ENCODE measurements at places on chromosomes 6 and 20. TPM values are rescaled to one million over a fixed set of nuclear protein-coding genes. Genes with fewer than 3 reads are reported as not detected.

- DNase-seq: no peak
These were observed 125.5 kb downstream of the PHACTR1 start for GRCh38 chr6:12842114-12842513.

KCNS1 gene
- 0.13 TPM for total RNA-seq

TFAP2B gene
- not detected for total RNA-seq

DNA sequence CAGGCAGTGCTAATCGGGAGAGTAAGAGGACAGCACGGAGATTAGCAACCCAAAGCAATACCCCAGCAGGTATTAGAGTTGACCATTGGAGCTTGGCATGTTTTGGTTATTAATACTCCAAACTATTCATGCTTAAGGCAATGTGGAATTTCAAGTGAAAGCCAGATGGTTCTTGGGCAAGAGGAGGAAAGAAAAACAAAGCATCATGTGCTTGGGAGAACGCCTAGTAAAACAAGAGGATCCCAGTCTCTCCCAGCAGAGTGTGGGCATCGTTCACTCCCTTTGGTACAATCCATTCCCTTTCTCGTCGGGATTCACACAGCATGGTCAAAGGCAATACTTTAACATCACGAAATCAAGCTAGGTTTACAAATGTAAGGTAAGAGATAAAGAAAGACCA lies 349.8 kb downstream of the PRKN start:
- no peak for DNase-seq

DNA sequence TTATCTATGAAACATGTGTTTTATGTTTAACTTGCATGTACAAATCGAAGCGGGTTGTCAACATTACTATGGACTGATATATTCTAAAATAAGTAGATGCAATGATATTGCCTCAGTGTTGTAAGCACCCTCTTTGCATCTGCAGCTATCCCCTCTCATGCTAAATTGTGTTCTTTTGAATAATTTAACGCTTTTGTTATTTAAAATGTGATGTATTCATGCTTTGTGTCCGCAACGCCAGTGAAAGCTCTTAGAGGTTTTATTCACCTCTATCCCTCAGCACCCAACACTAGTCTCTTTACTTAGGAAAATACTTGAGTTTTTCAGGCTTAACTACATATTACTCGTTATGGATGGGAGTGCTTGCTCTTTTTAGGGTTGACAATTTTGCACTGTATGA lies 173.7 kb upstream of the ID4 start:
- no peak for DNase-seq

- no peak for DNase-seq
These were observed 26.7 kb upstream of the IRF4 start for GRCh38 chr6:364609-365540.

GRCh38 chr20:48959899-48960550 lies 38.5 kb downstream of the ARFGEF2 start:
- no peak for DNase-seq

GRCh38 chr6:144343701-144344428 lies 58.7 kb downstream of the UTRN start:
- peak; percentile 54 for DNase-seq

DNA sequence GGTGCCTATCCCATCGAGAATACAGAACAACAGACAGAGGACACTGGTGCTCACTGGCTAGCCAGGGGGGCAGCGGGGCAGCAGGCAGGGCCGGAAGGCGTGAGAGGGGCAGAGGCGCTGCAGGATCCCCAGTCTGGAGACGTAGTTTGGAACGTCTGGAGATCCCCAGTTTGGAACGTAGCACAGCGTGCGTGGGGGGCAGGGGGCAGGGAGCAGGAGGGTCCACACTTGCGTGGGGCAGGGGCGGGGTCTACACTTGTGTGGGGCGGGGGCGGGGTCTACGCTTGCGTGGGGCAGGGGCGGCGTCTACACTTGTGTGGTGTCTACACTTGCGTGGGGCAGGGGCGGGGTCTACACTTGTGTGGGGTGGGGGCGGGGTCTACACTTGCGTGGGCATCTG lies 107.2 kb downstream of the DACT2 start:
- DNase-seq: no peak

PKIB gene
- 0.65 TPM for total RNA-seq

ARHGAP18 gene
- total RNA-seq: 18.0 TPM

OPN5 gene
- not detected for total RNA-seq

RSPO4 gene
- total RNA-seq: not detected

DNA sequence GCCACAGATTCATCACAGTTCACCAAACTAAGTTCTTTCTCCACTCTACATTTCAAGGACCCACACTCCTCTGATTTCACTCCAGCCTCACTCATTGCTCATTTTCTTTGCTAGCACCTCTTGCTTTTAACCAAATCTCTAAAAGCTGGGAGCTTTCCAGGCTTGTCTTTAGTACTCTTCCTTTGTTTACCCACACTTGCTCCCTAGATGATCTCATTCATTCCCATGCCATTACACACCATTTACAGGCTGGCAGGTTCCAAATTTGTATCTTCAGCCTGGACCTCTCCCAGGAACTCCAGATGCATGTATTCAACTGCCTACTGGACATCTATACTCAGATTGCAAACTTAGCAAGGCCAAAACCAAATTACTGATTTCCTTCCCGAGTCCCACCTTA lies 5.3 kb upstream of the GUCA1B start:
- DNase-seq: no peak

TGIF2 gene
- 28.0 TPM for total RNA-seq

- no peak for DNase-seq
These were observed 39.6 kb upstream of the ADGRG6 start for GRCh38 chr6:142262231-142262630.

C6orf15 gene
- not detected for total RNA-seq

DNA sequence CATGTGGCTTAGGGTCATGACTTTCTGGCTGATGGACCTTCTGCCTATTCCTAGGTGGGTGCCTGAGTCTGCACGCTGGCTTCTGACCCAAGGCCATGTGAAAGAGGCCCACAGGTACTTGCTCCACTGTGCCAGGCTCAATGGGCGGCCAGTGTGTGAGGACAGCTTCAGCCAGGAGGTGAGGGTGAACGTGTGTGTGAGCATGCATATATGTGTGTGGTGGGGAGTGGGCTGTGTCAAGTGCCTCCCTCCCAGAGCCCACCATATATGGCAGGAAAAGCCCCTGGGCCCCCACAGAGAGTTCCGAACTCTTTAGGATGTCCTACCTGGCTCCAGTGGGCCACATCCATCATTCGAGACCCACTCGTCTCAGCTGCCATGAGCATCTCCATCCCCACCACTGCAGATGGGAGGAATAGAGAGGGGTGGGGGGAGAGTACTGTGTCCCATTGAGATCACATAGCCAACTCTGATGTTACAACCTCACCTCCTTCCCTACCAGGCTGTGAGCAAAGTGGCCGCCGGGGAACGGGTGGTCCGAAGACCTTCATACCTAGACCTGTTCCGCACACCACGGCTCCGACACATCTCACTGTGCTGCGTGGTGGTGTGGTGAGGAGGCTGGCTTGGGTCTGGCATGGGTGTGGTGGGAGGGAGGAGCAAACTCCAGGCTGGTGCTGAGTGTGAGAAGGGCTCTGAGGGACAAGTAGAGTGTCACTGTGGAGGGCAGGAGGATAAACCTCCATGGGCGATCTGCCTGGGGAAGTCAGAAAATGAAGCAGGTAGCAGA lies 3.2 kb downstream of the SLC22A7 start:
- DNase-seq: no peak

DNA sequence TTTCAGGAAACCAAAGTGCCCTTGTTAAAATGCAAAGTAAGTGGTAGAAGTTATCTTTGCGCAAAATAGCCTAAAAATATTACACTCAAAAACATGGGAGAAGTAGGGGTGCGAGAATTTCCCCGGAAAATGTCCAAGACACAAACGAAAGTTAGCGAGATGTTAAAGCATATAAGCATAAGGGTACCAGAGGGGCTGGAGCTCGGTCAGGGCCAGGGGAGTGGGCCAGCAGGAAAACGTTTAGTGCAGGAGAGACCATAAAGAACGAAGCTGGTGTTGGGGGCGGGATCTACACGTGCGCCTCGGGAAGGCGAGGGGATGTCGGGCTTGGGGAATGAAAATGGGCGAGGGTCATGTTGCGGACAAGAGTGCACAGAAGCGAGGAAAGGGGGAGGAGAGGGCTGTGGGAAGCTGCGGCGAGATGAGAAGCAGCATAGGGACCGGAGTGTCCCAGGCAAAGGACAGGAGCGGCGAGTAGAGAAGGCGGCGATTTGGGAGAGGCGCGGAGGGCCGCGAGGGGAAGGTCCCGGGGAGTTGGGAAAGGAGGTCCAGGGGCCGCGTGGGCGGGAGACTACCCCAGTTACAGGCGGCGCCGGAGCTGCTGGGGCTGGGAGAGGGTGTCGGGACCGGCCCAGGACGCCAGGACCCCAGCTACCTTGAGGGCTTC lies 600 bp downstream of the XPO5 start:
- DNase-seq: no peak

GSTA1 gene
- total RNA-seq: not detected

DNA sequence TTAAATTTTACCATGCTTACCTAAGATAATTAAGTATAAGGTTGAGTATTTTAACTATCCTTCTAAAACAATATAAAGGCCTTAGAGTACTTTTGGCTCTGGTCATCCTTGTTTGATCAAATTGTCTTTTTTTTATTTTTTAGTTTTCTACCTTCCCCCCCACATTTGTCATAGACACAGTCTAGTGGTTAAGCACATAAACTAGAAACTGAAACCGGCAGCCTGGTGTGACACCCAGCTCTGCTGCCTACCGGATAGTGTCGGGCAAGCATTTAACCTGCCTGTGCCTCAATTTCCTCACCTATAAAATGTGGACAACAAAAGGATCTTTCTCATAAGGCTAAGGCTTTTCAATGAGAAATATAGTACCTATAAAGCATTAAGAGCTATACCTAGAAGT lies 21.6 kb upstream of the TULP4 start:
- peak; percentile 75 for DNase-seq

UBE2C gene
- 170 TPM for total RNA-seq

DNA sequence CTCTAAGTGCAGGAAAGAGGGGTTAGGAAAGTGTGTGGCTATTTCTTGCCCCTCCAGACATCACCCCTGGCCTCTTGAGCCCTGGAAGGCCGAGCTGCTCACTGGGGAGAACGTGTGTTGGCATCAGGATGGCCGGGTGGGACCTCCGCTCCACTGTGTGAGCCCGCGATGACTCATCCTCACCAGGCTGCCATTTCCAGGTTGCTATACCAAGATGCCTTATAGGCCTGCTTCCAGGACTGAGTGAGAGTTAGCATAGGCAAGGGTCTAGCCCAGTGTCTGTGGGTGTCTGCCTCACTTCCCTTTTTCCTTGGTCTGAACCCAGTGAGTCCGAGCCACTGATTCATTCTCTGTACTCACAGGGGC lies 105.0 kb downstream of the MRPL14 start:
- no peak for DNase-seq

DNA sequence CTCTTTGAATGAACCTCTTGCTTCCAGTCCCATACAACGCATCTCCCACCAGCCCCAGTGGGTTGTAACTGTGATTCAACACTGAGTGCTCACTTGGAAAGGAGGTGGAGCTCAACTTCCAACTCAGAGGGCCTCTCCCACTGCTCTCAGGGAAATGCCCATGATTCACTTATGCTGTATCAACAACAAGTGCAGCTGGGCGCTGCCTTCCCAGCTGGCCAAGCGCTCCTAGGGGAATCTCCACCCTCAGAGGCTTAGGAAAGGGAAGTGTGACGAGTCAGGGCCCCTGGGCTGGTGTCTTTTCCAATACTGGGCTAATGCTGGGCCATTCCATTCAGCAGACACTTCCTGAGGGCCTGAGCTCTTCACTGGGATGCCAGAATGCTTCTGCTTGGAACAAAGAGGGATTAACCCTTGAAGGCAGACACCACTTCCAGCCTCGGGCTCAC lies 8.1 kb upstream of the OCSTAMP start:
- DNase-seq: no peak

- DNase-seq: no peak
These were observed 38.0 kb downstream of the ELOVL2 start for GRCh38 chr6:11006061-11006460.

DNA sequence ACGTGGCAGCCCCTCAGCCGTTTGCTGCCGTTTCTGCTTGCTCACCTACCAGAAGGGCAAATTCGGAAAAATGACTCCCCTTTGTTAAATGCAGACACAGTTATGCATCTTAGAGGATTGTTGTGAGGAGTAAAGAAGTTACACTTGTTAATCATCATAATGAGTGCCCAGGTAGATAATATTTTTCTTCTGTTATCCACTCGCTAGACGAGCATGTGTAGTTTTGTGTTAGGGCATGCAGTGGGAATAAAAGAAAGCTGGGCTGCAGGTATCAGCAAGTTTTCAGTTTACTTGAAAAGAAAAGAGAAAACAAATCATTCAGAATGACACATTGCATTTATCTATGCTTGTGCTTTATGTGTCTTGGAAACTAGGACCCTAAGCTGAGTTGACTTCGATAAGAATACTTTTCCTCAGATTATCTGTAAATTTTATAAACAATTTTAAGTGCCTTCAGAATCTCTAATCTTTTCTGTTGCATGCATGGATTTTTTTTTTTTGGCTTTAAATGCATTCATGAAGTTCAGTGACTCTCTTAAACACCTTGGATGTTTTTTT lies 365.3 kb downstream of the QKI start:
- no peak for DNase-seq

GRCh38 chr6:87366072-87366827 lies 21.6 kb downstream of the C6orf163 start:
- DNase-seq: no peak

TBXT gene
- not detected for total RNA-seq

DNA sequence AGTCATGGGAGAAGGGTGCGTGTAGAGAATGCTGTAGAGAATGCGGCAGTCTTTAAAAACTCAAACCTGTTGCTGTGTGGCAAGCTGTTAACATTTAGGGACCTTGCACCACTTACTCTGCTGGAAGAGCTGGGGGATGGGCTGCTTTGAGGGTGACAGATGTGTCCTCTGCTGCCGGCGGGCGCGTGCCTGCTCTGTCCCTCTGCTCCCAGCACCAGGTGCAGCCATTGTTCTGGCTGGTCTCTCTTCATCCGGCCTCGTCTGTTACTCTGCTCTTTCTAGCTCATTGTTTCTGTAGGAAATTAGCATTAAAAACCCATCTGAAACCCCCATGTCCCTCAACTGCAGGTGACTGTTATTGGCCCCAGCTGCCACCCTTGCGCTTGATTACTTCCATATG lies 78.5 kb downstream of the CBFA2T2 start:
- DNase-seq: no peak

DNA sequence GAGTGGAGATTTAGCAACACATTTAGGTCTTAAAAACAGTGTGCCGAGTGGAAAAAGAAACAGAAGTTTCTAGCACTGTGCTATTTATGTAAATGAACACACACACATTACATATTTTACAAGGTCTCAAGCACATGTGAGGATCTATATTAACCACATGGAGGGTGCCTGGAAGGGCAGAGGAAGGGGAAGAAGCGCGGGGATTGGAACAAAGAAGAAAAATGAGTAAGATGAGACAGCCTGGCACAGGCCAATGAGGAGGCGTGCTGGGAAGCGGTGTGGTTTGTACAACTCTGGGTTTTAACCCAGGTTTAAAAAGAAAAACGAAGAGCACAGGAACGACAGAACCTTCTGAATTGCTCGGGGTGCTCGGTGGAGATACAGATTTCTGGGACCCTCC lies 5.7 kb downstream of the KCNG1 start:
- DNase-seq: no peak

PI3 gene
- total RNA-seq: not detected

TOX2 gene
- total RNA-seq: 4.4 TPM
